AG09319 (cell line): ENCODE measurements at places on chromosomes 2 and 18.

DNA sequence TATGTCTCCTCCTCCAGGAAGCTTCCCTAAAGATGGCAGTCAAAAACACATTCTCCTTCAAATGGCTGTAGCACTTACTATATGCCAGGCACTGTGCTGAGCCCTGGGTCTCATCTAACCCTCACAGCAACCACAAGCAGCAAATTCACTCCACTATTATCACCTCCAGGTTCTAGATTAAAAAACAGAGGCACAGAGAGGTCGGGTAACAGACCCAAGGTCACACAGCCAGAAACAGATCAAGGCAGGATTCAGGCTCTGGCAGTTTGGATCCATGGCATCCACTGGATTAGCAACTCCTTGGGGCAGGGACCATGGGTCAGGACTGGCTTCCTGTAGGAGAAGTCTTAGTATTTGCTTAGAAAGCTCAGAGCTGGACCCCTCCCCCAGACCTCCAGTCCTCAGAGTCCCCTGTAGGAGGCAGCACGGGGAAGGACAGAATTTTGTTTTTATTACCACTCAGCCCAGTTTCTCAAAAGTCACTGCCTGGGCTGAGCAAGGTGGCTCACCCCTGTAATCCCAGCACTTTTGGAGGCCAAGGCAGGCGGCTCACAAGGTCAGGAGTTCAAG, 34.4 kb downstream of the ZFP36L2 start:
- DNase-seq = no peak

- DNase-seq = no peak
Observed at GRCh38 chr2:119366161-119366648, 429 bp downstream of the C2orf76 start.

DNA sequence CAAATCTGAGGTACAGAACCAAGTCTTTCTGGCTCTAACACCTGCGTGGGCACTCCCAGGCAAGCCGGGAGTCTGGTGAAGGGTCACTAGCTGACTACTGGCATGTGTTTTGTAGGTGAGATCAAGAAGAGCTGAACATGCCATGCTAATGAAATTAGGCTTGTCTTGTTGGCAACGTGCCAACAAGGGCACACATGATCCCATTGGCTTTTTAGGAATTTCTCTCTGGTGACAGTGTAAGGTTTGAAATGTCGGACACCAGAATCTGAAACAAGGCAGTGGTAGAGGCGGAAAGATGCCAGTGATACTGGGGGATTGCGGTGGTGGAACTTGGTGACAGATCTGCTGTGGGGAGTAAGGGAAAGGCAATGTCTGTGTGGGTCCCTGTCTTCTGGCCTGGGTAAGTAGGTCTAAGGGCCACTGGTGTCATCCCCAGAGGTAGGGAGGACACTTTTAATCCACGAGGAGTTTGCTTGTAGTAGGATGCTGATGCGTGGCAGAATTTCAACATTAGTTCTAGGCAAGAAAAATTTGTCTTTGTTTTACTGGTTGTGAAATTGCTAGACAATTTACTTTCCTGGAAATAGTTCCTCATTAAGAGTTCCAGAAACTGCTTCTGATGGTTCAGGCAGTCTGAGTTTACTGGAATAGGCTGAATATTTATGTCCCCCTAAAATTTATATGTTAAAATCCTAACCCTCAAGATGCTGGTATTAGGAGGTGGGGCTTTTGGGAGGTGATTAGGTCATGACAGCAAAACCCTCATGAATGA, 52.6 kb upstream of the ACMSD start:
- DNase-seq = no peak

GRCh38 chr2:54429811-54430551, 26.1 kb upstream of the SPTBN1 start:
- no peak for DNase-seq

- DNase-seq = no peak
Observed at GRCh38 chr2:228446734-228447133, 265.2 kb upstream of the SPHKAP start.
